ENCODE measurements at places on chromosomes 6 and 20.

GRCh38 chr6:157145656-157146285 is 177.5 kb downstream of the TMEM242 start:
- DNase-seq = no peak

- DNase-seq = no peak
Measured at GRCh38 chr6:21953831-21954801, 342.7 kb downstream of the PRL start.

GRCh38 chr6:32460528-32460927 is 20.8 kb downstream of the HLA-DRA start:
- DNase-seq = no peak

- DNase-seq = no peak
Measured at GRCh38 chr6:158337332-158337731, 25.1 kb downstream of the TULP4 start.

DNA sequence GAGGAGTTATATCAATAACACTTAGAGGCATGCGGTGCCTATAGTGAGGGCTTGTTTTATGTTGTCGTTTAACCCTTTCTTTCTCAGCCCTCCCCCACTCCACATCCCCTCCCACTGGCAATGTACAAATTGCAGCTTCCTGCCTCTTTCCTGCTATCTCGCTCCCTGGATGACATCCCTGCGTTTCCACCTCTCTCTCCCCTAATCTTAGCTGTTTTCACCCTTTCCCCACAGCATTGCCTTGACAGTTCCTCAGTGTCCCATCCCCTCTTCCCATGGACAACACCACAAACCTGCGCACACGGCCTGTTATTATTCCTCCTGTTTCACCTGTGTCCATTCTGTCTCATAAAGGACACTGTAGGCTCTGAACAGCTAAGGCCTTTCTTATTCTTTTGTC is 34.5 kb downstream of the MYB start:
- no peak for DNase-seq

- DNase-seq = no peak
Measured at GRCh38 chr20:10314198-10314597, 95.6 kb downstream of the SNAP25 start.

- DNase-seq = no peak
Measured at GRCh38 chr6:121439926-121440325, 4.5 kb downstream of the GJA1 start.

DNA sequence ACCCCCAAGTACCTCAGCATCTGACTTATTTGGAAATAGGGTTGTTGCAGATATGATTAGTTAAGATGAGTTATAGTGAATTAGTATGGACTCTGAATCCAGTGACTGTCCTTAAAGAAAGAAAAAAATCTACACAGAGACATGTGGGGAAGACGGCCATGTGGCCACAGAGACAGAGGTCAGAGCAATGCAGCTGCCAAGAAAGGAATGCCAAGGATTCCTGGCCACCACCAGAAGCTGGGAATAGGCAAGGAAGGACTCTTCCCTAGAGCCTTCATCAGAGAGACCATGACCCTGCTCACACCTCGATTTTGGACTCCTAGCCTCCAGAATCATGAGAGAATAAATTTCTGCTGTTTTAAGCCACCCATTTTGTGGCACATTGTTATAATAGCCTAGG is 81.8 kb downstream of the FYN start:
- no peak for DNase-seq

DNA sequence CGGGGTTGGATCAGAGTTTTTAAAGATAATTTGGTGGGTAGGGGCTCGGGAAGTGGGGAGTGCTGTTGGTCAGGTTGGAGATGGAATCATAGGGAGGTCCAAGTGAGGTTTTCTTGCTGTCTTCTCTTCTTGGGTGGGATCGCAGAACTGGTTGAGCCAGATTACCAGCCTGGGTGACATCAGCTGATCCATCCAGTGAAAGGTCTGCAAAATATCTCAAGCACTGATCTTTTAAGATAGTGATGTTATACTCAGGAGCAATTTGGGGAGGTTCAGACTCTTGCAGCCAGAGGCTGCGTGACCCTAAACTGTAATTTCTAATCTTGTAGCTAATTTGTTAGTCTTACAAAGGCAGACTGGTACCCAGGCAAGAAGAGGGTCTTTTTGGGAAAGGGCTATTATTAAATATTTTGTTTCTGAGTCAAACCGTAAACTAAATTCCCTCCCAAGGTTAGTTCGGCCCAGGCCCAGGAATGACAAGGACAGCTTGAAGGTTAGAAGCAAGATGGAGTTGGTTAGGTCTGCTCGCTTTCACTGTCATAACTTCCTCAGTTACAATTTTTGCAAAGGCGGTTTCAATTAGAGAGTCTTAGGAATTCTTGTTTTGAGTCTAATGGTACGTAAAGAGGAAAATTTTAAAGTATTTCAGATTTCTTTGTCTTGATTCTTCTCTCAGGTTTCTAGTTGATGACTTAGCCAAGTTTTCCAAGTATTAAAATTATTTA is 53.1 kb downstream of the SCAF8 start:
- DNase-seq = no peak

DNA sequence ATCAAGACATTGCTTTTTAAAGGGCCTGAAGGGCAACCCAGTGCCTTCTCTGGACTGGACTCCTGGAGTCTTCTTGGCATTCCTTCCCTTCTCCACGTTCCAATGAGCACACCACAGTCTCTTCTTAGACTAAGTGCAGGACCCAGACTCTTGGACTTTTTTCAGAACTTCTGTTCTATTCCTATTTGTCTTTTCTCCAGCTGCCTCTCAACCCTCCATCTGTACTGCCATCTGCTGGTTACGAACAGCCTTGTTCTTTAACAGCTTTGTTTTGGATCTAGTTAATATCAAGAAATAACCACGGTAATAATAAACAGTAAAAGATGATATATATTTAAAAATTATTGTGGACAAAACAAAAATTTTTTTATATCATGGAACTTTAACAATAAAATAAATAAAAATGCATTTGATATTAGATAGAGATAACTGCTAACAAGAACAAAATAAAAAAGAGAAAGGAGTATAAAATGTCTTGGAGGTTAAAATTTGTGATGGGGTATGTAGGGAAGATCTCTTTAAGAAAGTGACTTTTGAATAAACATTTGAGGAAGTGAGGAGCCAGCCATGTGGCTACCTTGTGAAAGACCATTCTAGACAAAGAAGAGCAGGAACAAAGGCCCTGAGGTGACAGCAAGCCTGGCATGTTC is 105.1 kb upstream of the HCRTR2 start:
- no peak for DNase-seq

DNA sequence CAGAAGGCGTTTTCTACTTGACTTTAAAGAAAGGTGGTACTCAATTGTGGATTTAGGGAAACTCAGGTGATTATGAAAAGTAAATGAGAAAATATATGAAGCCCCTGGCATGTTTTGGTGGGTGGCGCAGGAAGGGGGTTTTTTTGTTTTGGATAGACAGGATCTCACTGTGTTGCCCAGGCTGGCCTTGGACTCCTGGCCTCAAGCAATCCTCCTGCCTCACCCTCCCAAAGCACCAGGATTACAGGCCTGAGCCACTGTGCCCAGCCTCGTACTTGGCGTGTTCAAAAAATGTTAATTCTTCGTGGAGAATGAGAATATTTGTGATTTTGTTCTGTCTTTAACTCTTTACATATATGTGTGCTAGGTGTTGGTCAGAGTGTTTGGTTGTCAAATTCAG is 32.1 kb upstream of the C20orf144 start:
- DNase-seq = no peak

GRCh38 chr20:36135159-36135558 is 19.4 kb upstream of the EPB41L1 start:
- DNase-seq = no peak

GRCh38 chr6:19289457-19289856 is 547.7 kb upstream of the ID4 start:
- DNase-seq = no peak

DNA sequence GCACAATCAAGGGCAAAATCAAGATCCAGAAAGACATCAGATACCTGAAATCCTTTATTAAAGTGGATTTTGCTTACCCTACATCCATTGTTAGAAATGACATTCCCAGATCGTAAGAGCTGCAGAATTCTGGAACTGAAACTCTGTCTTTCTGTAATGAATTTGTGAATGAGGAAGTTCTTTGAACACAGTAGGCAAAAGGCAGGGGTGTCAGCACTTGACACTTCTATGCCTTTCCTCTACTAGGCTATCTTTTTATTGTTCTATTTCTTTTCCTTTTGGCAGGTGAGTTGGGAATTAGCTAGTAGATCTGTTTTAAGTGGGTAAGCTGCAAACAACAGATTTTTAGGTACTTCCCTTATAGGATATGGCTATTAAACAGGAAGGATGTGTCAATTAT is 126.3 kb downstream of the CARMIL1 start:
- no peak for DNase-seq

GRCh38 chr6:105024803-105025202 is 67.9 kb downstream of the LIN28B start:
- DNase-seq = no peak

- no peak for DNase-seq
Measured at GRCh38 chr20:8474027-8474668, 342.1 kb downstream of the PLCB1 start.

GRCh38 chr20:63177134-63177784 is 38.7 kb downstream of the YTHDF1 start:
- DNase-seq = no peak

- DNase-seq = no peak
Measured at GRCh38 chr6:18245642-18246041, 18.7 kb downstream of the DEK start.

- DNase-seq = no peak
Measured at GRCh38 chr20:52305024-52305645, 113.6 kb upstream of the ZFP64 start.

GRCh38 chr6:151992091-151992490 is 184.6 kb downstream of the ESR1 start:
- DNase-seq = no peak

DNA sequence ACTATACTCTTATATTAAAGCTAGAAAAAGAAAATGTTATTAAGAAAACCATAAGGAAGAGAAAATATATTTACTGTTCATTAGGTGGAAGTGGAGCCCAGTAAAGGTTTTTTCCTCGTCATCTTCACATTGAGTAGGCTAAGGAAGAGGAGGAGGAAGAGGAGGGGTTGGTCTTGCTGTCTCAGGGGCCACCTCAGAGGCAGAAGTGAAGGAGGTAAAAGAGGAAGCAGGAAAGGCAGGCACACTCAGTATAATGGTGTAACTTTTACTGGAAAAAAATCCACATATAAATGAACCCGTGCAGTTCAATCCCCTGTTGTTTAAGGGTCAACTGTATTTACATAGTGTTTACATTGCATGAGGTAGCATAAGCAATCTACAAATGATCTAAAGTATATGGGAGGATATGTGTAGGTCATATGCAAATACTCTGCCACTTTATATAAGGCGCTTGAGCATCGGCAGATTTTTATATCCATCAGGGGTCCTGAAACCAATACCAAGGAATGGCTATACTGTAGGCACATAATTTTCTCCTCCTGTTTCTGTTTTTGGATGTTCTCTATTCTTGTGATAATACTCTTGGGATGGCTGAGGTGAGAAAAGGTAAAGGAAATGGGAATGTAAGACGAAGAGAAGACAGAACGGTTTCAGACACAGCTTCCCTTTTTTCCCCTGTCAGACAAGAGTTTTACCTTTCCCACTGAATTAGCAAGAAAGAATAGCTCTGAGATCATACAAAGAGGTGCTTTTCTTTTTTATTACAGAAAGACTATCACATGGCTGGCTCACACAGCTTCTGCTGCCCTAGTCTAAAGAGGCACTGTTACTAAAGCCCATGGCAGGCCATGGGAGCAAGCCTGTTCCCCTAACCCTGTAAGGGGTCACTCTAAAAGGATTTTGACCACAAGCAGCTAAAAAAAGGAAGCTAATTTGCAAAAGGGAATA is 59.9 kb downstream of the NUDT3 start:
- no peak for DNase-seq

GRCh38 chr20:32924781-32925180 is 66.1 kb downstream of the EFCAB8 start:
- DNase-seq = no peak

DNA sequence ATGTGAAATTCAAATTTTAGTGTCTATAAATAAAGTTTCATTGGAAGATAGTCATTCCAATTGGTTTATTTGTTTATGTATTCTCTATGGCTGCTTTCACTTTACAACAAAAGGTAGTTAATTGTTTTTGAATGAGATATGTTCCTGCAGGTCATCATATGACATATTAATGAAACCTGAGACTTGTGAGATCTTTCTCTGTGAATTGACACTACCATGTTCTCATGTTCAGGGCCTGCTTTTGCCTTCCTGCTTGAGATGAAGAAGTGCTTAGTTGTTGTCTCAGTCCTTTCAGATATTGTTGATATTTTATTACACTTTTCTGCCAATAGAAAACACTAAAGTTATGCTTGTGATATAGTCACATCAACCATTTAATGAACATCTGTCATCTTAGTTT is 132.5 kb downstream of the UTRN start:
- DNase-seq = no peak

DNA sequence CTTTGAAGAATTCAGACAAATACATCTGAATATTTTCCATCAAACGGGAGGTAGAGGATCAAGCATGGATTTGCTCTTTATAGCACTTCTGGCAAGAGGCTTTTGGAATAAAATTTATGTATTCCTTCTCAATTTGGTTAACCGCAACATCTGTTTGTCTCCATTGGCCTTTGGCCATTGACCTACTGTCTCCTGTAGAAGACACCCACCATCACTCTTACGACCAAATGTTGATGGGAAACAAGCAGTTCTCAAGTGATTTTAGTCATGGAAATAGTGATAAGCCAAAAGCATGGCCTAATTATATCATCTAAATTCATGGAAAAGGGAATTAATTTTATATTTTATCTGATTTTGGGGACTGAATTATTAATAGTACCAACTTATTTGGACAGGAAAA is 591.9 kb downstream of the CD109 start:
- no peak for DNase-seq

GRCh38 chr20:19778404-19778803 is 20.3 kb downstream of the RIN2 start:
- DNase-seq = no peak

GRCh38 chr20:46720019-46720418 is 10.6 kb downstream of the SLC2A10 start:
- no peak for DNase-seq

- DNase-seq = no peak
Measured at GRCh38 chr6:43768983-43769525, 957 bp upstream of the VEGFA start.

GRCh38 chr6:74939151-74939708 is 266.6 kb downstream of the COL12A1 start:
- DNase-seq = no peak

DNA sequence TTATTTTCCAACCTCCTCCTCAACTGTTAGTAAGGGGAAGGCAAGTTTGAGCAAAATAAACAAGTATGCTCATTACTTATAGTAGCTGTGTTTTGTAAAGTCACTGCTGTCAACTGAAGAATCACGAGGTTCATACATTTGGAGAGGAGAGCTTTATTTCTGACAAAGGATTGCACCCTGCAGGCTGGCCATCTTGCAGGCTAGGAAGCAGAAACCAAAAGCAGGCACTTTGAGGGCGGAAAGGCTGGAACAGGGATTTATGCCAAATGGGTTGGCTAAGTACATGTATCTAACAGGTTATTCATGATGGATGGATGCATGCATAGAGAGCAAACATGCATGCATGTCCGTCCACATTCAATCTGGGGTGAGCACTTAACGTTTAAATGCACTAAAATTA is 46.7 kb downstream of the PSMB1 start:
- DNase-seq = no peak
